Lower lobe of right lung (tissue), 2 donors: ENCODE measurements at places on chromosomes 2 and 18. TPM values are rescaled to one million over a fixed set of nuclear protein-coding genes. Genes with fewer than 3 reads are reported as not detected.

DNA sequence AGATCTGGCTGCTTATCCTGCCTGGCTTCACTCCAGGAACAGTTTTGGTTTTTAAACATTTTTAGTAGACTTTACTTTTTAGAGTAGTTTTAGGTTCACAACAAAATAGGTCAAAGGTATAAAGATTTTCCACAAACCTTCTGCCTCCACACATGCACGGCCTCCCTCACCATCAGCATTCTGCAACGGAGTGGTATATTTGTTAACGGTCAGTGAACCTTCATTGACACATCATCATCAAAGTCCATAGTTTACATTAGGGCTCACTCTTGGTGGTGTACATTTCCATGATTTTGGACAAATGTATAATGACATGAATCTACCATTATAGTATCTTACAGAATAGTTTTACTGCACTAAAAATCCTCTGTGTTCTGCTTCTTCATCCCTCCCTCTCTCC is 303.1 kb upstream of the EPAS1 start:
- no peak for DNase-seq

DNA sequence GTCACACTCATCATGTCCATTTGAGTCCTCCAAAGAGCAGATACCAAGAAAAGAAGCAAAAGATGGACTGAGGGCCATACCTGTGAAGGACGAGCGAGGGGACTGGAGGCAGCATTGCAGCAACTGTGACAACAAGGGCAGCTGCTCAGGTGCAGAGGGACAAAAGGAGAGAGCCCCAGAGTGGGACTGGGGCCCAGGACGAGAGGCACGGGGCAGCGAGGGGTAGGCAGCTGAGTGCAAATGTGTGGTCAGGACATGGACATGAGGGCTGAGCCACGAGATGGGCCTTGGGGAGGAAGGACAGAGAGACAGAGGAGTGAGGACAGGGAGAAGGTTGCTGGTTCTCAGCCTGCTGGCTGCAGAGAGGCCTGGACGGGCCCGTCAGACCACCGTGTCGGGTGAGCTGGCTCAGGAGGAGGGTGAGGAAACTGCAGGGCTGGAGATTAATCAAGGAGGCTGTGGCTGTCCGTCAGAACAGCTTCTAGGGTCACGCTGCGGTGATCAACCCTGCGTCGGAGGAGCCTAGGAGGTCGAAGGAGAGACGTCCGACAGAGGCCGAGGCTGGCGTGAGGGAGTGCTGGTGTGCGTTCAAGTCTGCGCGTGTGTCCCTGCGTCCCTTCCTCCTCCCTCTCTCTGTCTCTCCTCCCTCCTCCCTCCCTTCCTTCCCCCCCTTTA is 206.8 kb upstream of the HDAC4 start:
- DNase-seq: peak; percentile 43

Gene ADGRF3
- total RNA-seq: 0.35 TPM

DNA sequence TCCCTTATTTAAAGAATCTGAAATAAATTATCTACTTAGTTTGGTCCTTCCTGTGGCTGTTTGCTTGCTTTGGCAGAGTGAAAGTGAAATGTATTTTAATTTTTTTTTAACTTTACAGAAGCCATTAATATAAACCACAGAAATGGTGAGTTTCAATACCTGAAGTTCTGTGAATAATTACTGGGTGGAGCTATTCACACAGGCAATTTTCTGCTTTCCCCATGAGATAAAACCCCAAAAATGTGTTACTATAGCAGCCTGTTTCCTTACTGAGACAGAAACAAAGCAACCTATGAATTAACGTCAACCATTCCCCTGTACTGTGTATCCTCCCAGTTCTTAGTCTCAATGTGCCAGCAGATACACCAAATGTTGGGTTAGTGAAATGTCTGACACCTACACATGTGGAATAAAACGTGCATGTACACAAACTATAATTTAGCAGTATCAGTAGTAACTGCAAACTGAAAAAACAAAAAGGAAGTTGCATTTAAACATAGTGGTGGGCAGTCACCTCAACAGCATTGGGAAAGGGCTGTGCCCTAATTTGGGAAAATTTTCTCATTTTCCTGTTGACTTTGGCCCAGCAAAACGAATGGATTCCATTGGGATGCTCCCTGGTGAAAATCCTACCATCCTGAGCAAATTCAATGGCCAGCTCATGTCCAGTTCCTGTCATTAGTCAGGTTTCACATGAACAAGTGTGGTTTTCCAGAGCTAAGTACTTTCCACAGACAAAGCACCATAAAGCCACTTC is 73.1 kb upstream of the RMDN2 start:
- no peak for DNase-seq

- no peak for DNase-seq
Measured at GRCh38 chr2:16840496-16841172, 175.0 kb upstream of the CYRIA start.

DNA sequence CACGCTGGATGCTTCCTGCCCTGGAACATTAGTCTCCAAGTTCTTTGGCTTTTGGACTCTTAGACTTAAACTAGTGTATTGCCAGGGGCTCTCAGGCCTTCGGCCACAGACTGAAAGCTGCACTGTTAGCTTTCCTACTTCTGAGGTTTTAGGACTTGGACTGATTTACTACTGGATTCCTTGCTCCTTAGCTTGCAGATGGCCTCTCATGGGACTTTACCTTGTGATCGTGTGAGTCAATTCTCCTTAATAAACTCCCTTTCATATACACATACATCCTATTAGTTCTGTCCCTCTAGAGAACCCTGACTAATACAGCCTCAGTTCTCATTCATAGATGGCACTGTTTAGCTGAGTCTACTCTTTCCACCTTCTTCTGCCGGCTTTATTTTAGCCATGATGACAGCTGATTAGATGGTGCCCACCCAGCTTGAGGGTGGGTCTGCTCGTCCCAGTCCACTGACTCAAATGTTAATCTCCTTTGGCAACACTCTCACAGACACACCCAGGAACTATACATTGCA is 389.1 kb downstream of the NYAP2 start:
- no peak for DNase-seq

DNA sequence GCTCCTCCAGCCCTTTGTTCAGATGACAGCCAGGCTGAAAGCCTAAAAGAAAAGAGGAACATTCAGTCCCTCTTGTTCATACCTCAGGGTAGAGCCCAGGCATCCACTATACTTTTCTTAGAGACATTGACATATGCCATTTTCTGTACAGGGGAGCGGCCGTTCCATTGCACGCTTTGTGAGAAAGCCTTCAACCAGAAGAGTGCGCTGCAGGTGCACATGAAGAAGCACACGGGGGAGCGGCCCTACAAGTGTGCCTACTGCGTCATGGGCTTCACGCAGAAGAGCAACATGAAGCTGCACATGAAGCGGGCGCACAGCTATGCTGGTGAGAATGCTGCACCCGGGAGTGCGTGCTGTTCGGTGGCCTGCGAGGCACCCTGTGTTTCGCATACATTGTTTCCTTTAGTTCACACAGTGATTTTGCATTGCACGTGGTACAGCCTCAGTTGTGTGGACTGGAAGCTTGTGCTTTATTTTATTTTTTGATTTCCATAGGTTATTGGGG is 138.2 kb downstream of the ZNF236 start:
- no peak for DNase-seq

GRCh38 chr2:139544186-139544851 is 764.1 kb upstream of the NXPH2 start:
- DNase-seq: no peak

DNA sequence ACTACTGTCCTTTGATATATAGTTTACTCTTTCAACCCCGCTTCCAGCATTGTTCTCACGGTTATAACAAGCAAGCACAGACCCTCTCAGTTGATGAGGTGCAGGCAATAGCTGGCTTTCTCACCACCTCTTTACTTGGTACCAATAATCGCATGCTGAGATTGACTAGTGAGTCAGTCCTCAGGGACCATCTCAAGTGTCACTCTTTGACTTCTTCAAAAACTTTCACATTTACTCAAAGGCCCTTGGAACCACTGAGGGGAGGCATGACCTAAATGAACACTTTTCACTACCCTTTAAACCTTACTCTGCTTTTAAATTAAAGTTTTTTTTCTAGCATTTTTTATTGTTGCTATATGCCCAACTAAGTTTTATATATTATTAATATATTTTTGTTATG is 101.8 kb downstream of the DAW1 start:
- no peak for DNase-seq

Gene AGXT
- not detected for total RNA-seq

DNA sequence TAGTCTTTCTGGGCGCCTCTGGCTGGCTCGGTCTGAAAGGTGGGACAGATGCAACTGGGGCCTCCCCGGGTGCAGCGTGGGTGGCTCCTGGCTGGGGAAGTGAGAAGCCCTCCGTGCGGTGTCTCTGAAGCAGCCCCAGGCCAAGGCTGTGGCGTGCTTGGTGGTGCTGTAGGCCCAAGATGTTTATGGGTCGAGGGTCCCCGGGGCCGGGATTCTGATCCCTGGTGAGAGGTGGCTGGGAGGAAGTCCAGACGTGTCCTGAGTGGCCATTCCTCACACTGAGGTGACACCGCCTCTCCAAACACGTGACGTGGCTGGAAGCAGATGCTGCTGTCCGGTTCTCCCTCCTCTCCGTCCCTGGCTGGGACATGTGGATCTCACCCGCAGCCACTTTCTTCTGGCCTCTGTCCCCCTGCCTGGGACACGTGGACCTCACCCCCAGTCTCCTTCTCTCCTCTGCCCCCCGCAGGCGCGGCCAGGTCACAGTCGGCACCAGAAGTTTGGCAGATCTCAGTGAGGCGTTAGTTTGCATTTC is 12.6 kb downstream of the RTP5 start:
- no peak for DNase-seq

DNA sequence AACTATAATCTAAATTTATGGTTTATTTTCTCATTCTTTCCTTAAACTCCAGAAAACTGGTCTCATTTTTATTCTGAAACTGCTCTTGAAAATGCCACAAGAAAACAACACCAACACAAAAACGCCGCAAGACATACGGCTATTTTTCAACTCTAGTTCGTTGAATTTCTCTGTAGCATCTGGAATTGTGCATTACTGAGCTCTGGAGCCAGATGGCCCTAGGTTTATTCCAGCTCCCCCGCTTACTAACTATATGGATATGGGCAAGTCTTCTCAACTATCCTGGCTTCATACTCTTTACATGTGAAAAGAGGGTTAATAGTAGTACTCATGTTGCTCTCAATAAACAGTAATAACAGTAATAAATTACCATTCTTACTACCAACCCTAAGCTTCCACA is 19.9 kb downstream of the FAM98A start:
- no peak for DNase-seq

GRCh38 chr2:118121986-118122524 is 33.8 kb downstream of the INSIG2 start:
- DNase-seq: no peak

- no peak for DNase-seq
Measured at GRCh38 chr18:79006106-79006795, 26.6 kb downstream of the SALL3 start.

GRCh38 chr2:132586101-132586511 is 83.9 kb downstream of the LYPD1 start:
- DNase-seq: no peak

- DNase-seq: no peak
Measured at GRCh38 chr18:26821181-26821580, 44.3 kb downstream of the AQP4 start.

DNA sequence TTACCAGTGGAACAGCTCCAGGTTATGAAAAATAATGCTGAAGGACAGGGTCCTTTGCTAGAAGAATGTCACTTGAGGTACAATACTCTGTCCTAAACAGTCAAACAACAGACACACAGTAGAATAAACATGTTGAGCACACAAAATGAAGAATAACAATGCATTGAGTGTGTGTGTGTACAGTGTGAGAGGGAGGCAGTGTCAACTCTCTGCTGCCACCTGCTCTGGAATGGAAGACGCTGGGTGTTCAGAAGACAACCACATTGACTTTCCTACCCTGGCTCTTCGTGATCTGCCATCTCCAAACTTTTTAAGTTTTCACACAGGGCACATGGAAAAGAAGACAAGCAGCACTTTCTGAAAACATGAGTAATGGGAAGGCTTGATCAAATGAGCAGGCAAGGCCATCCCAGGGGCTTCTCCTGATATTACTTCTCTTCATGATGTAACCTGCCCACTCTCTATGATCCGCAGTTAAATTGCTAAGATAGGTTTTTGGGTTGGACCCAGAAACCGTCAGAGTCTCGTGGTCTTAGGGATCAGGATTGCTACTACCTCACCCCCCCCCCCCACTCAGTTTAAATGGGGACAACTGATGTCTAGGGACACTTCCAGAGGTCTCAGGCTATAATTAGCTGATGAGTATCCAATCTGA is 533.2 kb upstream of the TNP1 start:
- DNase-seq: no peak

DNA sequence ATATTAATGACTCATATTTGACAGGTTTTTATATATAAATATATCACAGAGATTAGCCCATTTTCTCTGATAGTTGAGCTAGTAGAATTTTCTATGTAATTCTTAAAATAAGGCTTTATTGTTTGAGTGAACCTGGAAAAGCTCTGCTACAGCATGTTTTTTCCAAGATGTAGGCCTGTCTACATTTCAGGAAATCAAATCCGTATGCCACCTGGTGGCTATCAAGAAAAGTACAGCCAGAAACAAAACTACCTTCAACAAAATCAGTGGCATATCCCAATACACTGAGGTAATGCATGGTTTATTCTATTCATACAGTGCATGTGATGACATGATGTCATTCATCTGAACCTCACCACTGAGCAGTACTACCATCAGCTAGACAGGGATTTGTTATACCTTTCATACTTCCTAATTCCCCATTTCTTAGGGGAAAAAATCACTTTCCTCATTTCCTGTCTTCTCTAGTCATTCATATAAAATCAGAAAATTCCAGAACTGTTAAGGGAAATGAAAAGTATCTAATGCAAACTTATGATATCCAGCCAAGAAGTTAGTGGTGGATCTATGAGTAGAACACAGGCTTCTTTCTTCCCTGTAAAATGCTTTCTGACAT is 310.4 kb upstream of the SYT4 start:
- no peak for DNase-seq

DNA sequence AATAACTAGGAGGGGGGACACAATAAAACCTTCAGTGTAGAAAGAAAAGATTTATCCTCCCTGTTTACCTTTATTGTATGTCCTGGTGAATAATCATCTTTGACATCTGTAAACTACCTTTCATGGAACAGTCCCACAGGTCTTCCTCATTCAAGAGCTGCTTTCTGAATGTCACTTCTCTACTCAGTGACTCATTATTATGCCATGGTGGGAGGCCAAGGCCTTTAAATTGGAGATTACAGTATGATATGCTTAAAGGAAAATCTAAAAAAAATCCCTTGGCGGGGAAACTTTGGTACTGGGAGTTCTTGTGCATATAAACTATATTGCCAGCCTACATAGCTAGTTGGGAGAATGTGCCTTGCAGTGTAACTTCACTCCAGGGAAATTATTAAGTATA is 713.0 kb downstream of the TDRD15 start:
- DNase-seq: no peak

DNA sequence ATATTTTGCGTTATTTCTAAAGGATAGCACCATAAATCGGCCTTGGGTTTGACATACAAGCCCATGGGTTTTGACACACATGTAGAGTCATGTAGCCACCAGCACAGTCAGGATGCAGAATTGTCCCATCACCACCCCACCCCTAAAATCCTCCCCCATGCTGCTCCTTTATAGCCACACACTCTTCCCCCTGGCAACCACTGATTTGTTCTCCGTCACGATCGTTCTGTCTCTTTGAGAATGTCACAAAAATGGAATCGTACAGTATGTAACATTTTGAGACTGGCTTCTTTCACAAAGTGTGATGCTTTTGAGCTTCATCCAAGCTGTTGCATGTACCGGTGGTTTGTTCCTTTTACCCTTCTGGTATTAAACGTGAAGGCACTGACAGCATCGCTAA is 39.1 kb downstream of the CRACDL start:
- no peak for DNase-seq

GRCh38 chr18:22695674-22696073 is 237.5 kb upstream of the RBBP8 start:
- no peak for DNase-seq

- DNase-seq: no peak
Measured at GRCh38 chr2:54208364-54209240, 47.4 kb downstream of the TSPYL6 start.
